CMK (cell line): ENCODE measurements at places on chromosomes 4 and X.
A peak's percentile ranks its signal among the peaks of the same experiment; 100 is the strongest.

DNA sequence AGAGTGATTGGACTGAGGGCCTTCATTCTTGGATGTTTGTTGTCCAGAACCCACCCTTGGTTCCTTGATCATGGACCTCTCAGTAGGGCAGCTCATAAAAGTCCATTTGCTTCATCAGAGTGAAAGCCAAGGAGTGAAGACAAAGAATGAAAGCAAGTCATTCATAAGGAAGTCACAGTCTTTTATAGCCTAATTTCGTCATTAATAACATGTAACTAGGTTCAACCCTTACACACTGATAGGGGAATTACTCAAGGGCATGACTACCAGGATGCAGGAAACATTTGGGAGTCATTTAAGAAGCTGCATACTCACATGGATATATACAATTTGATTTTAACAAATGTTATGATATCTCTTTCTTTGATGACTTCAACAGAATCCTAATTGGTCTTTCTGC lies 95.2 kb downstream of the RPA4 start:
- DNase-seq = no peak

- peak; percentile 54 for DNase-seq
Measured at GRCh38 chr4:83548151-83548905, 12.4 kb downstream of the GPAT3 start.

DNA sequence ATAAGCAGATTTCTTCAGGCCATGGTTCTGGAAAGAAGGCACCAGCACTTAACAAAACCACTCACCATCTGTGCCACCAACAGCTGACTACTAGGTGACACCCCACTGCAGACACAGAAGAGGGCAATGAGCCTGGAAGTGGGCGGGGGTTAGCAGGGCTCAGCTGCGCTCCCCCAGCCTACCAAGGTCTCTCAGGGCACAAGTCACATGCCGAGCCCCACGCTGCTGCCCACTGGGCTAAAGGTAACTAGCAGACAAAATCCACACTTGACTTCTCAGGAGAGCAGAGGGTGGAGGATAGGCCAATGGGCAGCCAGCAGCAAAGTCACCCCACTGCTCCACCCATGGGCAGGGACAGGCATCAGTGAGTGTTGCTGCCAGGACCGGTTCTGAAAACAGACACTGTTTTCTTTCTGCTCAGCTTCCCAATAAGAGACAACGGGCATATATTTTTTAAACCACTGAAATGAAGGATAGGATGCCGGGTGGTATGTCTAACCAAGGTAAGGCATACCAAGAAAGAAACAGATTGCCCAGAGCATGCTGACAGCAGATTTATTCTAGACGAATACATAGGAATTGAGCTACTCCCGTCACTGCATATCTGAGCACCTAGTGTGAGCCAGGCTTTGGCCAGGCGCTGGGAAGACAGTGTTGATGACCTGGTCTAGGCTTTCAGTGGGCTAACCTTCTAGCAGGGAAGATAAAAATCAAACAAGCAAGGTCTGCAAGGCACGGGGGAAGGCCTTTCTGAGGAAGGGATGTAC lies 20.1 kb downstream of the ACSL1 start:
- DNase-seq = no peak

DNA sequence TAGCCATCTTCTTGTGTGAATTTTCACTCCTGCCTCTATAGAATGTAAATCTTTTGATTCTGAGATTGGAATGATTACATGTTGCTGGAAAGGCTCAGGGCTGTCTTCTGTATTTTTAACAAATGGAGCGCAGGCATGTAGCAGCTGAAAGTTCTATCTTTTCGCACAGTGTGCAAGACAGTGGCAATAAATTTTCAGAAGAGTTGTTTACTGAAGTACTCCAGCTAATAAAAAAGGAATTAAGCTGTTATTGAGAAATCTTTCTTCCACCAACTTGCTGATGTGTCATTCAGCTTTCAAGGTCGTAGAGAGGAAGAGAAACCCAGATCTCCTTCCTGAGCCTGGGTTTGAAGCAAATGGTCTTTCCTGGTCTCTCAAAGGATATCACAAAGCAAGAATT lies 122.0 kb upstream of the PUDP start:
- no peak for DNase-seq

GRCh38 chr4:161517941-161518340 lies 645.9 kb downstream of the FSTL5 start:
- no peak for DNase-seq

- DNase-seq = peak; percentile 2
Measured at GRCh38 chr4:116070283-116070682, 956.9 kb upstream of the NDST4 start.

DNA sequence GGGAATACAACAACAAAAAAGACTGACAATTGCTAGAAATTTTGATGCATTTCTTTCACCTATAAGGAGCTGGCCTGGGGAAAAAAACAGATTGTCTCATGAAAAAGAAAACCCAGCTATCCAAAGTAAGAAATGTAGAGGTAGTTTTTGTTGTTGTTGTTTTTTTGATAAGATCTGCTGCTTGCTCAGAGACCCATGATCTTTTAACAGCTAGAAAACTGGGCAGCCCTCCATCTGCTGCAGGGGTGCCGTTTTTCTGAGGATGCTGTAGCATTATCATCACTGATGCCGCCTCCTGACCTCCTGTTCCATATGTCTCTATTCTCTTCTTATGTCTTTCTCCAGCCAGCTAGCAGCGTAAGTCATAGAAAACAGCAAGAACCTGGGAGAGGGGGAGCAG lies 98.3 kb downstream of the BMPR1B start:
- DNase-seq = no peak

- no peak for DNase-seq
Measured at GRCh38 chrX:13092455-13092941, 48.1 kb upstream of the FAM9C start.

DNA sequence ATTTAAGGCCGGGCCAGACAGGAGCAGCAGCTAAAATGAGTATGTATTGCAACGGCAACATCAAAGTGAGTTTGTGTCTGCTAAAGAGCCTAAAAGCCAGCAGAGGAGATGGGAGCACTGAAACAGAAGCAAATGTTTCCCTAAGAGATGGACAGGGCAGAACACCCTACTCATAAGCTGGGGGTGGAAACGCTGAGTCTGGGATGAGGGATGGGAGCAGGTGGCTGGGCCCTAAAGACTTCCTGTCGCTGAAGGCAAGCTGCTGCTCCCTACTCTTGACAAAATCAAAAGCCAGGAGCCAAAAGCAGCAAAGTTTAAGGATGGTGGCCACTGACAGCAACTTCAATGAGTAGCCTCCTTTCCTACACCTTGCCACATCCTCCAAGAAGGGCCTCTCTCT lies 40.6 kb upstream of the NAP1L5 start:
- DNase-seq = no peak
